ENCODE measurements at places on chromosomes 12 and 14.

GRCh38 chr12:113755098-113755497, 211.0 kb downstream of the RBM19 start:
- DNase-seq: no peak

- DNase-seq: no peak
Measured at GRCh38 chr14:55136241-55136640, 7.2 kb downstream of the LGALS3 start.

DNA sequence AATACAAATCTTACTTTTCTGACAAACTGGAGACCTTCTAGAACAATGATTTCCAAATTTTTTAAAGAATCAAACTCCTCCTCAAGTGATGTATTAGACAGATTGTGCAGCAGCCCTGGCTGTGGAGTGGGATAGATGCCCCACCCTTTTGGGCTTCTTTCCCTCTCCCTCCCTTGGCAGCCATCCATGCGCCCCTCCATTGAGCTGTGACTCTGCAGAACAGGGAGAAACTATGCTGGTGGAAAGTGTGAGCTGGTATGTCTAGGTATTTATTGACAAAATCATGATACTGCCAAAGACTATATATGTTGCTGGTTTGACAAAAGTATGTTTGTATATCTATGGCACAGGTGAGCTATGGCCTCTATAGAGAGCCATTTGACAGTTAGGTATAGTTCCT, 138.5 kb downstream of the KTN1 start:
- no peak for DNase-seq

- DNase-seq: no peak
Measured at GRCh38 chr12:19282133-19282699, 152.7 kb downstream of the PLEKHA5 start.

- DNase-seq: no peak
Measured at GRCh38 chr14:24351517-24351916, 11.7 kb upstream of the RIPK3 start.

All from femur (tissue), 1 donor.